NCI-H2081 (cell line): ENCODE measurements at places on chromosomes 1 and 21.

- peak; percentile 92 for DNase-seq
These were observed at the start of gene SELENBP1 for GRCh38 chr1:151372058-151372934. Gene SELENBP1, minus strand, starts transcription at chr1:151372705. Its CDS starts 64 bp downstream, at chr1:151372641.

- DNase-seq = no peak
These were observed 4.5 kb upstream of the INKA2 start for GRCh38 chr1:111743679-111744101.

DNA sequence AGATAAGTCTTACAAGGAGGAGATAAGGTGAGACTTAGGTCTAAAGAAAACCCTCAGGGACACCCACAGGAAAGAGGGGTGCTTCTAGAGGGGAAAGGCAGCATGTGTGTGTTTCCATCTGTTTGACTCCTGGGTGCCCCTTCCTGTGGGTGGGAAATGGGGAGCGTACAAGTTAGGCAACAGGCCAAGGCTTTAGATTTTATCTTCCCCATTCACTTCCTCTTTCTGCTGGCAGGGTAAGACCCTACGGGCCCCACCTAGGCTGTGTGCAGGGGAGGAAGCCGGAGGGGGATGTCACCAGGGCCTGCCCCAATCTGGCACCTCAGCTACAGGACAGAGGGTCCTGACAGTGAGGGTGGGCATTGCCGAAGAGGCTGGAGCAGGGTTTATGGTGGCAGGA is 2.5 kb upstream of the OLIG1 start:
- no peak for DNase-seq

DNA sequence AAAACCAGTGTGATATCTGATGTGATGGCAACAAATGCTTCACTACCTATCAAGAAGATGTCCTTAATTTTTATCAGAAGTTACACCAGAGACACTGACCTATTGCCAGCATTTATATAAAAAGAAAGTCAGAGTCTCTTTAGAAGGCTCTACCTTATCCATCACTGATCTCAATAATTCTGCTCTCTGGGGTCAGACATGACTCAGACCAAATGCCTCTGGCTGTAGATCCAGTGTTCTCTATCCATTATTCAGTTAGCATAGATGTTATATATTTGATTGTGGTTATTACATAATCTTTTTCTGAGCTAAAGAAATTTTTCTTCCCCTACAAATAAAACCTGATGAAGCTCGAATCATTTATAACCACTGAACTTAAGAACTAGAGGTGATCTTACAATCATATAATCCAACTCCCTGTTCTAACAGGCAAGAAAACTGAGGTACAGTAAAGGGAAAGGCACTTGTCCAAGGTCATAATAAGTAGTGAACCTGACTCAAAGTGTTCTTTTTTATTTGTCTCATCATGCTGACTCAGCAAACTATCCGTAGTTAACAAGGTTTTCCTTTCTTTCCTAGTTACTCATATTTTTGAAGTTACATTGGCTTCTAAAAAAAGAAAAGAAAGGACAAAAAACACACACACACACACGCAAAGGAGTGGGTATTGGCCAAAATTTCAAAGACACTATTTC is 43.6 kb upstream of the ESRRG start:
- DNase-seq = no peak

DNA sequence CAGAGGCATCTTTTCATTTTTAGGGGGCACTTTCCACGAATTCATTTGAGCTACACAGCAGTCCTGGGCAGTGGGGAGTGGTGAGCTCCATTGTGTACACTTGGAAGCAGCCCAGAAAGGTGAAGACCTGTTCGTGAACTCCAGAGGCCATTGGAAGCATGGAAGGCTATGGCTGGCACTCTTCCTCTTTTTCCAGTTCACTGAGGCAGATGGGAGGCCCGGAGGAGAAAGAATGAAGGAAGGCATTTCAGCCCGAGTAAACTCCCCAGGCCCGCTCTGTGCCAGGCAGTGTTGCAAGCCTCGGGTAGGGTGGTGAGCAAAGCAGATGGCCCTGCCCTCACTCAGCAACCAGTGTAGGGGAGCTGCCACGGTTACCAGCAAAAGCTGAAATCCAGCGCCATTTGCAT is 673 bp upstream of the DHCR24 start:
- DNase-seq = peak; percentile 18

- DNase-seq = no peak
These were observed 39.0 kb downstream of the PRMT2 start for GRCh38 chr21:46674430-46675007.

DNA sequence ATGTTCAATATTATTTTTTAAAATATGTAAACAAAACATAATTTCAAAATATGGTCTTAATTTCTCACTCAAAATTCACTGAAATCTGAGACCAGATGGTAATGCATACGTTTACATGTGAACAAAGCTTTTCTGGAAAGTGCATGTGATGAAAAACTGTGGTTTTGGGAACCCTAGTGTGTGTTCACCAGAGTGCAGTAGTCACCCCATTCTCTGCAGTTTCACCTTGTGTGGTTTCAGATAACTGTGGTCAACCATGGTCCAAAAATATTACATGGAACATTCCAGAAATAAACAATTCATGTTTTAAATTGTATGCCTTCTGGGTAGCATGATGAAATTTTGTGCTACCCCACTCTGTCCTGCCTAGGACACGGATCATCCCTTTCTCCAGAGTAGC is 2021.9 kb downstream of the MRPL39 start:
- no peak for DNase-seq

DNA sequence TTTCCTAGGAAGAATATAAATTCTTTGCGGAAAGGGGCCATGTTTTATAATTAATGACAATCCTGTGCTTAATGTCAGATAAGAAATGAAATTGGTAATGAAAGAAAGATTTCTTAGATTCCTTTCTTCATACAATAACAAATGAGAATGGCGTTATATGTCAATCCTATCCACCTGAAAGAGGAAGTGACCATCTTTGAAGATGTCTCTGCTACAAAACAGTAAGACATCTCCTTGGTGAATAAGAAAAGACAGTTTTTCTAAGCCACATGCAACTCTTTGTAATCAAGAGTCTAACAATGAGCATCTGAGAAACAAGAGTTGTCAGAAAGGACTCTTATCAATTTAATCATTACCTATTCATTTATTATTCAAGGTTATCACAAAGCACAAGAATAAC is 286.0 kb downstream of the VAV3 start:
- DNase-seq = no peak

DNA sequence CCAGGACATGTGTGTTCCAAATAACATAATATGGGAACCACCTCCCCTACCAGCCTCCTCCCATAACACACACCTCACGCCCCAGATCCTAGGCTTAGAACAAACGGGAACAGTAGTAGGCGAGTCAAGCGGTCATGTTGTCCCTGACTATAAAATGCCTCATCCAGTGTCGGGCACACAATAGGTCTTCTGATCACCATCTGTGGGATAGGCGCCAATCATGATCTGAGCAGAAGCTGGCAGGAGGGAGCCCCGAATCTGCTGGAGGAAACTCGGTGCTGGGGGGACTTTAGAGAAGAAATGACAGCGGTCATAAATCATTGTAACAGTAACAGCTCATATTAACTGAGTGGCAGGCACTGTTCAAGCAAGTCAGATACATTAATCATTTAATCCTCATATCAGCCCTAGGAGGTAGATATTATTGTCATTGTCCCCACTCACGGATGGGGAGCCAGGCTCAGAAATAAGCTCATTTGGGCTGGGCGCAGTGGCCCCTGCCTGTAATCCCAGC is 13.4 kb downstream of the ALPL start:
- DNase-seq = no peak

DNA sequence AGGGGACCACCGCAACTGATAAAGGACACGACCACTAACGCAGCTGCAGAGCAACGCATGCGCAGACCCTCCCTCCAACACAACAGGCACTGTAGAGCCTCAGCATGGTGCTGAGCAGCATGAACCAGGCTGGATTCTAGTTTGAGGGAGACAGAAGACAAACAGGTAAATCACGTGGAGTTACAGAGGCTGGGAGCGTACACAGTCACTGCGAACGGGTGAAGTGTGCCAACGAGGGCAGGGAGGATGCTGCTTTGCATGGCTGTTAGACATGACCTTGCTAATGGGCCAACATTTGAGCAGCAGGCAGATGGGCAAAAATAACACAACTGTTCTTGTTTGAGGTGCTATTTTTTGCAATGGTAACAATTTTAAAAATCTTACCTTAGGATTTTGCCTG is 55.2 kb upstream of the NADK start:
- no peak for DNase-seq

DNA sequence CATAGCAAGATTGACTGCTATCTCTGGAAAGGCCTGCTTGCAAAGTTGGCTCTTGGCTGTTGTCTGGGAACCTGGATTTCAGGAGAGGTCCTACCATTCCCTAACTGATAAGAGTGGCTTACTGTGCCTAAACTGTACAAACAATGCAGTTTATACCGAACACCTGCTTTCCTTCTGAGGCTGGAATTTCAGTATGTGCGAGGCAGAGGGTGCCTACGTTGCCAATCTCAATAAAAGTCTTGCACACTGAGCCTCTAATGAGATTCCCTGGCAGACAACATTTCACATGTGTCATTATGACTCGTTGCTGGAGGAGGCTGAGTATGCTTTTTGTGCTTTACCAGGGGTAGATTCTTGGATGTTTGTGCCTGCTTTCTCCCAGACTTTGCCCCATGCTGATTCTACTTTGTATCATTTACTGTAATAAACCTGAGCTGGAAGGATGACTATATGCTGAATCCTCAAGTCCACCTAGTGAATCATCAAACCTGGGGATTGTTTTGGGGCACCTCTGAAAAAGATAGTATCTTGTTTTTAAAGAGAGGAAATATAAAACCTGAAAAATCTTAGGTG is 58.9 kb upstream of the GNG4 start:
- DNase-seq = peak; percentile 70

GRCh38 chr1:56728964-56729363 is 83.8 kb downstream of the PRKAA2 start:
- DNase-seq = no peak

GRCh38 chr1:43358121-43358745 is 548 bp upstream of the CDC20 start:
- peak; percentile 43 for DNase-seq

DNA sequence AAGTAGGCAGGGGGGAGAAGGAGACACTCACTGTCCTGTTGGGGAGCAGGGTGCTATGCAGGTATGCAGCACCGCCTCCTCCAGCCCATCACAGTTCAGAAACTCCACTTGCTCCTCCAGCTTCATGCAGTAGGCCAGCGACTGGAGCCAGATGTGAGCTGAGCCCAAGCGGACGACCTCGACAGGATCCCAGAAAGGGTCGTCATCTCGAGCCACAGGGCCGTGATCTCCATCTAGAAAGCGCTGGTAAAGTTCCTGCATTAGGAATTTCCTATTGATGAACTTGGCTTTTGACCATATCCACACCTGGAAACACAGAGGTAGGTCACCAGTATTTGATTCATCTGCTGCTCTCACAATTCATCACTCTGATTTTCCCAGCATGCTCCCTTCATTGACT is 56.1 kb downstream of the SCCPDH start:
- no peak for DNase-seq

- no peak for DNase-seq
These were observed 43.2 kb upstream of the CD34 start for GRCh38 chr1:207954104-207954503.

DNA sequence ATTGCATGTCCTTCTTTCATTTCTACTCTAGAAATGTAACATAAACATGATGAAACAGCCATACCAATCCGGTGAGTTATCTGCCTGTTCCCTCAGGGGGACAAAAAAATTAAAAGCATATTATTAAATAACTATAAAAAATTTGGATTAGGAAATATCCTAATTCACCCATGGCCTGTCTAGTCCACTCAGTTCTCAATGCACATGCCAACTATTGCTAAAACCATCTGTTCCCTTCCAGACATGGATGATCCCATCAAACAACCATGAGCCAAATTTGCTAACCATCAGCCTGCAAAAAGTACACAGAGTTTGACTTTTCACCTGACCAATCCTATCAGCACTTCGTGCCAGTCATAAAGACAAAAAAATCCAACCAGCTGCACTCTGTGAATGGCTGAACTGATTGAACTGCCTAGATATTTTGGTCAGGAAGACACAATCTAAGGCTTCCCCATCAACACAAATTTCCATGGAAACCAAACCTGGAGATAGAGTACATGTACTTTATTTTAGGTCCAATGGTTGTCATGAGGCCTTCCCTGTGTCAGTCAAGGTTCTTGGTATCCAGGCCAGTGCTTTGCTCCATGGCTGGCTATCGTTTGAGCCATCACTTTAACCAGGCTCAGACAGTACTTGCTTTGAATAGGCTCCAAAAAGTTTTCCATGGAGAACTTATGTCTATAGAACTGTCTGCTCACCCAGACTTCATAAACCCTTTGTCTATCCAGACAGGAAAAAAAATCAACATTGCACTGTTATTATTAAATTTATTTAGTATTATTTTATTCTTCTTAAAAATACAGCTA is 570.8 kb downstream of the LTN1 start:
- DNase-seq = no peak

GRCh38 chr1:42046761-42047507 is 106.3 kb upstream of the GUCA2B start:
- DNase-seq = no peak

GRCh38 chr1:59007820-59008598 is 224.2 kb upstream of the JUN start:
- no peak for DNase-seq

DNA sequence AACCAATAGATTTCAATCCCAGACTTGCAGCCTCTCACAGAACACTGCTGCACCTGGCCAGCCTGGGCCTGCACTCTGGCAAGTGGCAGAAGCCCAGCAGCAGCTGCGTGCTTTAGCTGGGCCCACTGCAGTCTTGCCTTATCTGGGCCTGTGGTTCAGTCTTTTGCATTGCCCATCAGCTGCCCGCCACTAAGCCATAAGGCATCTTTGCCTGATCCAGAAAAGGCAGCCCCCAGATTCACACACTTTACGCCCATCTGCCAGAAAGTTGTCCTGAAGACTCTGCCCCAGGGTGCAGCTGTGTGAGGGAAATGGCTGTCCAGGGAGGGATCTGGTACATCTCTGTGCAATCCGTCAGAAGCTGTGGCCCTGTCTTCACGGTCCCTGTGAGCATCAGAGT is 217.0 kb downstream of the DNAH14 start:
- DNase-seq = no peak

GRCh38 chr21:26973226-26973625 is 6.3 kb upstream of the ADAMTS5 start:
- DNase-seq = no peak

GRCh38 chr1:22922640-22923039 is 50.0 kb downstream of the LACTBL1 start:
- DNase-seq = no peak

- no peak for DNase-seq
These were observed 52.6 kb upstream of the ETS2 start for GRCh38 chr21:38753114-38753513.

GRCh38 chr21:32392299-32392879 is 423 bp downstream of the URB1 start:
- DNase-seq = no peak

DNA sequence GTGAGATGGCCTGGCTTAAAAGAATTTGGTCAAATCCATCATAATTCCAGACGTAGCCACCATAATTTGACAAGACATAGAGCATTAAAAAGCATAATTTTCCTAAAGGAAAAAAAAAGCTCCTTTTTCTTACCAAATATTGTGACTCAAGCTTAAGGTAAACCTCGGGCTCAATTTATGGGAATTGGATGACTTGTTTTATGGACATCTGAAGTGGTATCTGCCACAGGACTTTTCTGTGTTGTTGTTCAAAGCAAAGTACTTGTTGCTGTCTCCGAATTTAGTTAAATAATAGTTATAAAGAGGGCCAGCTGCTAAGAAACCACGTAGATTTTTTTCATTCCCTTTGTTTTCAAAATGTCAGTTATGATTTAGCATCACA is 1.1 kb downstream of the MPZL1 start:
- no peak for DNase-seq

- DNase-seq = no peak
These were observed 156.3 kb downstream of the DHRS3 start for GRCh38 chr1:12461754-12462153.
